Head of caudate nucleus (tissue), 42 donors: ENCODE measurements at places on chromosomes 7 and 10.
A peak's percentile ranks its signal among the peaks of the same experiment; 100 is the strongest.

- DNase-seq, result no peak
These were observed 7.0 kb downstream of the FBH1 start for GRCh38 chr10:5897053-5897340.

DNA sequence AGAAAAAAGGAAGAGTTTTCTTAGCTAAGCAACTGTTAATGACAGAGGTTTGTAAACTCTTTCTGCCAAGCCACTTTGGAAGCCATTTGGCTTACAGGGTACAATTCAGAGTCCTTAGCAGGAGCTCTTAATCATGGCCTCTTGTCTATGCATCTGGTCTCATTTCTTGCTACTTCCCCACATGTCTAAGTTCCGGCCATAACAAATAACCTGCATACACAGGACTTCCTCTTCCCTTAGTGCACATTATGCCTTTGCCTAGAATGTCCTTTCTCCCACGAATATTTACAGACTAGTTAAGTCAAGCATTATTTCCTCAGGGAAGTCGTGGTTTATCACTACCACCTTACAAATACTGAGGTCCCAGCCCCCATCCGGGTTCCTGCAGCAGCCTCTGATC, 8.6 kb upstream of the UPF2 start:
- no peak for DNase-seq

- DNase-seq, result no peak
These were observed 6.2 kb upstream of the MRC1 start for GRCh38 chr10:17802976-17803375.

GRCh38 chr10:71696628-71697326, 22.8 kb downstream of the C10orf105 start:
- peak; percentile 72 for DNase-seq

DNA sequence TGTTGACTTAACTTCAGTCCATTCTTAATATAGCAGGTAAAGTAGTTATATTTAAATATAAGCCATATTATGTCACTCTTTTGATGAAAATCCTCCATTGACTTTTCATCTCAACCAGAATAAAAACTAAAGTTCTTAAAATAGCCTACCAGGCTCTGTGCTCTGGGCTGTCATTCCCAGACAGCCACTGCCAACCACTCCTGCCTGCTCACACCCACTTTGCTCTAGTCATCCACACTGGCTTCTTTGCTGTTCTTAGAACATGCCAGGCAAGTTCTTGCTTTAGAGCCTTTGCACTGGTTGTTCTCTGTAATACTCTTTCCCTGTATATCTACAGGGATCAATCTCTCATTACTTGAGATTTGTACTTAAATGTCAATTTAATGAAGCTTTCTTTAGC, 80.6 kb downstream of the ZEB1 start:
- DNase-seq, result peak; percentile 65

DNA sequence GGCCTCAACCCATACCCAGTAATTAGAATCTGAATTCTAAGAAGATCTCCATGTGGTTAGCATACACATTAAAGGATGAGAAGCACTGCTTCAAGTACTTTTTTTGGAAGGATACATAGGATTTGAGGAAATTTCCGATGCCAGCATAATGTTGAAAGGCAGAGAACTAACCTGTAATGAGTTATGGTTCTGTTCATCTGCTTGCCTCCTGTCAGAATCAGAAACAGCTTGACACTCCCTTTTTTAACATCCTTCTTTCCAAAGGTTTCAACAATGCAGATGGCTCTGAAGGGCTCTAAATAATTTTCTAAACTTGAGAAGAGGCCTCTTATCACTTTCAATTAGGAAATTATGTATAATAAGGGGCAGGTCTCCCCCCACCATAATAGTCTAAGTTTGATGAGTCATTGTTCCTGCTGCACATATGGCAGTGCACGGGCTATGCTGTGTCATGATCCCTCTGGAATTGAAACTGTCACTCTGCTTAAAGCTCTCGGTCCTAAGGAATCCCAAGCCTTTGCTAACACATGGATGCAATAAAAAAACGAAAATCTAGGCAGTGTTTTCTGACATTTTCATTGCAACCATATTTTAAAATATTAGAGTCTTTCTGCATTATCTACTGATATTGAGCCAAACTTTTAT, 291.2 kb upstream of the FZD1 start:
- DNase-seq, result no peak

- DNase-seq, result no peak
These were observed 59.1 kb downstream of the FRMD4A start for GRCh38 chr10:14271621-14272020.

GRCh38 chr10:33005322-33006301, 47.6 kb upstream of the ITGB1 start:
- no peak for DNase-seq

DNA sequence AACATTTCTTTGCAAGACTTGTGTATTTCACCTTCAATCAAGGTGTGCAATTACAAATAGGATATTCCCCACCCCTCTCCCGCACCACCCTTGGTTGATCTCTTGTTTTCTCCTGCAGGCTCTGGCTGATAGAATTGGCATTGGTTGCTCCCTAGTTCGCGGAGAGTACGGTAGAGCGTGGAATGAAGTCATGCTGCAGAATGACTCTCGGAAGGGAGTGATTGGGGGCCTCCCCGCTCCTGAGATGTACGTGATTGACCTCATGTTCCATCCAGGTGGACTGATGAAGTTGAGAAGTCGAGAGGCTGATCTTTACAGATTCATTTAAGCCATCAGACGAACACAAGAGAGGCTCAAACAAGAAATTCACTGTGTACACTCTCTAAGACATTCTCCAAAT, 58.2 kb upstream of the MSRB2 start:
- peak; percentile 18 for DNase-seq

DNA sequence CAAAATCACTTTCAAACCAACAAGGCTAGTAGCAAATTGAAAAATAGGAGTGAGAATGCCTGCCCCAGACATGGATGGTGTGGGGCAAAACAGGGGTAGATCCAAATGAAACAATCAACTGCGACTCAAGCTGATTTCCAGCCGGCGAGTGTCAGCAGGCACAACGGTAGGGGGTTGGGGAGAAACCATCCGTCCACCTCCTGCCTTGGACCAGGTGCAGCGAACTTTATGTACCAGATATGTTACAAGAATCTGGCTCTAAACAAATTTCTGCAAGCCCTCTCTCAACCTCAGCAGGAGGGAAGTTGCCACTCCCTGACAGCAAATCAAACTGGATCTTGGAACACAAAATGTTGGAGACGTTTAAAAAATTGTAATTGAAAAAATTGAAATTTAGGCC, 45.2 kb downstream of the PYROXD2 start:
- DNase-seq, result no peak

DNA sequence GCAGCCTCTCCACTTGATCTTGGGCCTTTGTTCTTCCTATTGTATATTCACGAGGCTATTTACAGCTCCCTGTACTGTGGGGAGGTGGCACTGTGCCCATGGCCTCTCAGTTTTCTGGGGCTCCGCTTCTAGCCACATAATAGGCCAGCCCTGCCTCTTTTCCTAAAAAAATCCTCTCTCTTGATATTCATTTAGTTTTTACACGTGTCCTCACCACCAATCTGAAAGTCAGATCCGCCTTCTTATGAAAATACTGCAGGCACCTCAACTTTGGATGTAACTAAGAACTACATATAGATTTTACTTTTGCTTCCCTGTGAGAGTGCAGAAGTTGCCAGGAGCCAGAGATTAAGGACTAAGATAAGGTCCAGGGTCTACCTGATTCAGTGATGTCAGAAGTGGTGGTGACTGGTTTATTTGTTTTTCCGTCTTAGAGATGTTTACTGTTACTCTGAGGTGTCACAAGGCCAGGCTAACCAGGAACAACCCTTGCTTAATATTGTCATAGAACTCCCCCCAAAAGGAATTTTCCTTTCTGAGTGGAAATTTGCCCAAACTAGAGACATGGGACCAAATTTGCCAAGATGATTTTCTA, 7.8 kb downstream of the BAMBI start:
- DNase-seq, result no peak

DNA sequence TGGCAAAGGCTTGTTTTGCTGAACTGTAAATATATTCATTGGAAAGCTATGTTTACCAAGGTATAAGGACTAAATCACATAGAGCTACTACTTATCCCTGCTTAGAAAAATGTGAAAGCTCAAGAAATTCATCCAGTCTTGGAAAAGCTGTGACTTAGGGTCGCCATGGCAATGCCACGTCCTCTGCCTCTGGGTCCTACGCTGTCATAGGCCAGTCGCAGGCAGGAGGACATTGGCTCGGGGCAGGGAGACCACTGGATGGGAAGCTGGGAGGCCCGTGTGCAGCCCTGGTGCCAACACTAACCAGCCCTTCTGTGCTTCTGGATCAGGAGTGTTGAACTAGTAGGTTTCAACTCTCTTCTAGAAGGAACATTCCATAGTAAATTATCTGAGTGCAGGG, 67.3 kb upstream of the PDZD8 start:
- no peak for DNase-seq

DNA sequence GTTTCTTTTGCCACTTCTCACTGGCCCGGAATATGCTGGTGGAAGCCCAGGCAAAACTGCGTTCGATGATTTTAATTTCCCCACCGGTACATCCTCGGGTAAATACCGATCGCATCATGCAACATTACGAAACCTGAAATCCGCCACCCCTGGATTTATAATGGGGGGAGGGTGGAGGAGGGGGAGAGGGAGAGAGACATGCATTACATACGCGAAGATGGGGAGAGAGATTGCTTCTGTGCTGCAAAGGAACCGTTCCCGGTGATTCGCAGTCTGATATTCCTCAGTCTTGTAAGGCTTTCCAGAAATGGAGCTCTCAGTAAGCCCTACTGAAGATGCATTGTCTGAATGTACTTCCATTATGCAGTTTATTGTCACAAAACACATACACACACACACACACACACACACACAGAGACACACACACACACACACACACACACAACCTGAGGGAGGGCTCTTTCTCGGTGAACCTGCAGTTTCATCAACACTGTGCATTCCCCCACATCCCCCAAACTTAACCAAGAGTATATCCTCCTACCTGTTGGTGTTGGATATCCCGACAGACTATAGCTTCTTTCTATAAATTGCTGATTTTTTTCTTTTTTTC, 741 bp downstream of the GPR85 start:
- peak; percentile 14 for DNase-seq

DNA sequence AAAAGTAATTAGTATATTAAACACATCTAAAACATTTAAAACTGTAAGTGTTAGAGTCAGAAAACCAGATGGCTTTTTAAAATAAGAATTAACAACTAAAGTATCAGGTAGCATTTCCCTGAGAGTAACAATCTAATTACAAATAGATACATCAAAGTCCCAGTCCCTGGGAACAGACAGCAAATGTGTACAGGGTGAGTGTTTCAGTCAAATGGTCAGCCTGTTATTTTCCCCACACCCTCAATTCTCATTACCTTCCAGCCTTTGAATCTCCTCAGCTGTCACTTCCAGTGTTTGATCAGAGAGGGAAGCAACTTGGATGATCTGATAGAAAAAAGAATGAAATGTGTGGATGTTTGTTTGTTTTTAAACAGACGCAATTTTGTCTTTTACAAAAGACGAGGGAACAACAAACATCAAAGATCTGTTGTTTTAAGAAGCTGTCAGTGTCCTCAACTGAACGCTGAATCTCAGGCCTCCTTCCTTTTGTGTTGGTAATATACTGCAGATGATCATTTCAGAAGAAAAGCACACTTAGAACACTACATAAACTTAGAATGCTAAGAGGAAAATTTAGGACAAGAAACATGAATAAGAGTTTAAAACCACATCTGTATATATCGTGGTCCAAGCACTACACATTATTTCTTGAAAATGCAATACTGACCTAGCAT, 29.8 kb downstream of the CEP41 start:
- DNase-seq, result no peak

- no peak for DNase-seq
These were observed 220.5 kb downstream of the ELFN1 start for GRCh38 chr7:1890289-1891235.

DNA sequence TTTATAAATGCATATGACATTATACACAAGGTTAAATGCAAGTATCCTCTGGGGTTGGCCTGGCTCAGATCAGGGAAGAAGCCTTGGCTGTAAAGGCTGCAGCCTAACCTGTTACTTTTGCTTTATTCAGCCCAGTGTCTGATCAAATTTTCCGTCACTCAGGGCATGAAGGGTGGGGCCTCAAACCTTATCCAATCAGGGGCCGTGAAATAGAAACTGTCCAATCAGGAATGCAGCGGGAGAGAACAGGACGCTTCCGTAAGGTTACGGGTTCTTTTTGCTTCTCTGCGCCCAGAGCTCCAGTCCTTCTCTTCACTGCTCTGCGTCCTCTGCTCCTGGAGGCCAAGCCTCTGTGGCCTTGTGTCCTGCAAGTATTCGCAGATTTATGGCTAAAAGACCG, at the start of gene ZNF716:
Gene ZNF716, plus strand, starts transcription at position 274 of the 400 bp plus-strand sequence. Its CDS starts 112 bp downstream, at position 386.
- no peak for DNase-seq

DNA sequence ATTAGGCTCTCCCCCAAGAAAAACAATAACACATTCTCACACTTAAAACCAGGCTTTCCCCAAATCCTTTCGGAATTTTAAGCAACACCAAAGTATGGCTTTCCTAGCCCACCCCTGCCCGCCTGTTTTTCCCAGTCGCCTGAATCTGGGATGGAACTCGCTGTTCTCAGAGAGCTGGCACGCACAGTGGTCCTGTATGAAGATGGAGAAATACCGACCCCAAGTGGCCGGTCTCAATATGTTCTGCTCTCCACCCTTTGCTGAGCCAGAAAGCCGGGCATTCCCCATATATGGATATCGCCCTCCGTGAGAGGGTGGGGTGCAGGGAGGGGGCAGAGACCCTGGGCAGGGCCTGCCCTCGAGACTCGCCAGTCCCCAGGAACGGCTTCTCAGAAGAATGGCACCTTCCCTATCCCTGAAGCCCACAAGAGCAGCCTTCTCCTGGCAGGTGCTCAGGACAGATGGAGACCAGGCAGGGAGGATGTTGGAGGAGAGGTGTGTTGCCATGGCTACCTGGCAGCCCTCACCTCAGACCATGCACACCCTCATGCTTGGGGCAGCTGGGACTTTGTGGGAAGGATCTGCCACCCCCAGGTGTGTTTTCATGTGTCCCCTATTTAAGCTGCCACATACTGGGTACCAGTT, 3.4 kb downstream of the TACR2 start:
- peak; percentile 68 for DNase-seq

DNA sequence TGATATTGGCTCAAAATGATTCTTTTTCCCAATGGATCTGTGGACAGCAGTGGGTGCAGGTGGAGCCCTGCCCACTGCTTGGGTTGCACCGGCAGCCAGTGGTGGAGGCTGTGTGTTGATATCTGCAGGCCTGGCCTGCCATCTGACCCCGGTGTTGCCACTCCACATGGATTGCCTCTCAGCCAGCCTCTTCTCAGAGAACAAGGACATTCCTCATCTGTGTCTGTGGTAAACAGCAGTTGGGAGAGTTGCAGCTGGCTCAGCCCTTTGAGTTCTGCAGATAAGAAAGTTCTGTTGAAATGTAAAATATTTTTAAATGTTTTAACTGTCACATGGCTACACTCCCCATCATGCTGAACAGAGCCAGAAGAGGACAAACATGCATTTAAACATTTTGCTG, 374.9 kb upstream of the CELF2 start:
- DNase-seq, result no peak
